PC-3 (cell line): ENCODE measurements at places on chromosomes 13 and 19.
A peak's percentile ranks its signal among the peaks of the same experiment; 100 is the strongest.

DNA sequence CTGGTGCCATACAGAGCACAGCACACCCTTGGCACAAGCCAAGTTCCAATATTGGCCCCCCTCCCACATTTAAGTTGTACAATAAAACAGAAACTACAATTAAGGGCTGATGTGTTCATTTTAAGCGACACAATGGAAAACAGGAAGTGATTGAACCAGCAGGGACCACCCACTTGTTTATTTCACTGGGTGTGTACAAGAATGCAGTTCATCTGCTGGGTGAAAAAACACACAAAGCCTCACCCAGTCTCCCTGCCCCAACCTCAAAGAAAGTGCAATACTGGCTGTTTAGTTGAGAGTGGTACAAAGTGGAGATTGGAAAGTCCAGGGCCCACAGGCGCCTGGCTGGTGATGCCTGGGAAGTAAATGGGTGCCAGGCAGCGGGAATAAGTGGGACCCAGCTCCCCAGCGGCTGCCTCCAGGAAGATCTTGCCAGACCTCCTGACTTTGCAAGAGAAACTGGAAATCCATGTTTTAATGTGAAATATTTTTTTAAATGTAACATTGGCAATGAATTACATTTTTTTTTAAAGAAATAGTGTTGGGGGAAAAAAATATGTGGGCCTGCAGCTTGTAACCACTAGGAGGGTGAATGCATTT is 322.1 kb downstream of the ZNF536 start:
- H3K27ac ChIP-seq, result no peak overlapping the region
- H3K4me3 ChIP-seq, result no peak overlapping the region
- H3K4me1 ChIP-seq, result no peaks in the 10 kb centered on the region
- H3K36me3 ChIP-seq, result no peaks in the 10 kb centered on the region
- DNase-seq, result no peak

GRCh38 chr13:95642028-95642621 is 2.4 kb downstream of the DZIP1 start:
- no peak for DNase-seq
- peaks cover 4% of the 10 kb centered on the region for H3K4me1 ChIP-seq
- 0 out of 2 replicates have a peak overlapping the region, but pooled peaks have one; percentile 35 for H3K4me3 ChIP-seq
- H3K36me3 ChIP-seq, result no peaks in the 10 kb centered on the region
- H3K27me3 ChIP-seq, result no peaks in the 10 kb centered on the region

- no peak overlapping the region for H3K27ac ChIP-seq
- peaks cover under 1% of the 10 kb centered on the region for H3K4me1 ChIP-seq
- no peaks in the 10 kb centered on the region for H3K27me3 ChIP-seq
- H3K4me3 ChIP-seq, result no peak overlapping the region
Observed at GRCh38 chr19:49916839-49917733, 11.9 kb upstream of the ATF5 start.

DNA sequence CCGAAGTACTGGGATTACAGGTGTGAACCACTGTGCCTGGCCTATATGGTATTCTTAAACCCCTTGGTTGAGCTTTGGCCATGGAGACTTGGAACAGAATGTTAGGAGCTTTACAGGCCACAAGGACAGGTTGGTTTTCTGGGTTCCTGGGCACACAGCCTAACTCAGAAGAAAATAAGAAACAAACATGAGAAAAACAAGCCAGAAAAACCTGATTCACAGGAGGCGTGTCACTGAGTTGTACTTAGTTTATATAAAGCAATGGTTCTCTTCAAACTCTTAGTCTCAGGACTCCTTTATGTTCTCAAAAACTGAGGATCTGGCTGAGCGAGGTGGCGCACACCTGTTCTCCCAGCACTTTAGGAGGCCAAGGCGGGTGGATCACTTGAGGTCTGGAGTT is 125.1 kb upstream of the SPATA13 start:
- no peak overlapping the region for H3K27ac ChIP-seq
- H3K27me3 ChIP-seq, result no peaks in the 10 kb centered on the region
- H3K4me3 ChIP-seq, result no peak overlapping the region

DNA sequence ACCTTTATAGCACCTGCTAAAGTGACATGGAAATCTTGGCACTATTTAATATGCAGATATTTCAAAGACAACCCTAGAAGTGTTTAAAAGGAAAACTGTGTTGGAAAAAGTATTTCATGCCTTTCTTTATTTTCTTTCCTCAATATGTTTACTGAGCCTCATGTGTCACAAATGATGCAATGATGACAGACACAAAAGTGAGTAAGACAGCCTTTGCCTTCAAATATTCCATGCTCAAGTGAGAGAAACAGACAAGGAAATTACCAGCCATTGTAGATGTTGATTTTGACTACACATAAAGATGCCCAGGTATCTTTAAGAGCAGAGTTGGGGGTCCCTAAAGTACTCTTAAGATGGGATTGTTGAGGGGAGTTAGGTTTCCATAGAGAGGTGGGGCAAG is 48.0 kb upstream of the TPP2 start:
- H3K4me1 ChIP-seq, result no peaks in the 10 kb centered on the region
- DNase-seq, result peak; percentile 6
- H3K4me3 ChIP-seq, result no peak overlapping the region
- H3K27me3 ChIP-seq, result peaks cover 27% of the 10 kb centered on the region
- no peak overlapping the region for H3K27ac ChIP-seq
- H3K36me3 ChIP-seq, result no peaks in the 10 kb centered on the region

DNA sequence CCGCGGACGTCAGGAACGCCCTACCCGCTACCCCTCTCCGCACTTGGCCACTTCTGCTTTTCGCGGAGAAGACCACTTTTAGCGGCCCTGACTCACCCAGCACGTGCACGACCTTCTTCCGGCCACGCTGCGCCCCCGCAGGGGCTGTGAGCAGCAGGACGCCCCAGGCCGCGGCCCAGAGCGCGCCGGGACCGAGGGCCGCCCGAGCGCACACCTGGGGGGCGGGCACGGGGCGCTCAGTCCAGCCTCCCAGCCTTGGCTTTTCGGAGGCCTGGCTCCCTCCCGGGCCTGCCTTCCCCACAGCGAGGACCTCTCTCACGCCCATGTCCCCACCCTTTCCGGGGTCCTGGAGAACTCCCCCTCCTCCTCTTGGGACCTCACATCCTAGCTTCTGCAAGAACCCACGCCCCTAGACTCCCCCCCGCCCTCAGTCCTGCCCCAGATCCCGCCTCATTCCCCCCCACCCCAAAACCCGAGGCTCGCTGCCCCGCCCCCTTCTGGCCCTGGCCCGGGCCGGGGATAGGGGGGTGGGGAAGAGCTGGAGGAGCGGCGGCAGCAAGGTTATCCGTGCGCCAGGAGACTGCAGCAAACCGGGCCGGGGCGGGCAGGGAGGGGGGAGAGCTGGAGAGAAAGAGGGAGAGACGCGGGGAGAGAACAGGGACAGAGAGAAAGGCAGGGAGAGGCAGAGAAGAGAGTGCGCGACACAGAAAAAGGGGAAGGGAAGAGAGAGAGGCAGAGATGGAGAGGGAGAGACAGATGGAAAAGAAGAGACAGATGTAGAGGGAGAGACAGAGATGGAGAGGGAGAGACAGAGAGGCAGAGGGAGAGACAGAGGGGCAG is 11.5 kb downstream of the TM6SF2 start:
- no peaks in the 10 kb centered on the region for H3K36me3 ChIP-seq
- H3K27me3 ChIP-seq, result peaks cover 14% of the 10 kb centered on the region
- DNase-seq, result no peak
- no peaks in the 10 kb centered on the region for H3K4me1 ChIP-seq
- H3K4me3 ChIP-seq, result no peak overlapping the region
